ENCODE measurements at places on chromosomes 3 and 15.

DNA sequence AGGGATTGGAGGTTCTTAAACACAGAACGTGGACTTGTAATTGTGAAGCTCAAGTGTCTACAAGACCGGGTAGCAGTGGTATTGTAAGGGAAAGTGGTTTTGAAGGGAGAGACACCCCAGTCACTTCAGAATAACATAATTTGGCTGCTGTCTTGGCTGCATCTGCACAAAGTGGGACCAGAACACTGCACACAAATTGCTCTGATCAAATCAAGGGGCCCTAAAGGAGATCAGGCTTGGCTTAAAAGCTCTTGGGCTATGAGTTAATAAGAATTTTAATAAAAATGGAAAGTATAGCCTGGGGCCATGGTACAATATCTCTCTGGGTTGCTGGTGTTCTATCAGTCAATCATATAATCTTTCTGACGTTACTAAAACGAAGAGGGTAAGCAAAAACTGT, 356.1 kb upstream of the ICE2 start:
- no peak for DNase-seq

DNA sequence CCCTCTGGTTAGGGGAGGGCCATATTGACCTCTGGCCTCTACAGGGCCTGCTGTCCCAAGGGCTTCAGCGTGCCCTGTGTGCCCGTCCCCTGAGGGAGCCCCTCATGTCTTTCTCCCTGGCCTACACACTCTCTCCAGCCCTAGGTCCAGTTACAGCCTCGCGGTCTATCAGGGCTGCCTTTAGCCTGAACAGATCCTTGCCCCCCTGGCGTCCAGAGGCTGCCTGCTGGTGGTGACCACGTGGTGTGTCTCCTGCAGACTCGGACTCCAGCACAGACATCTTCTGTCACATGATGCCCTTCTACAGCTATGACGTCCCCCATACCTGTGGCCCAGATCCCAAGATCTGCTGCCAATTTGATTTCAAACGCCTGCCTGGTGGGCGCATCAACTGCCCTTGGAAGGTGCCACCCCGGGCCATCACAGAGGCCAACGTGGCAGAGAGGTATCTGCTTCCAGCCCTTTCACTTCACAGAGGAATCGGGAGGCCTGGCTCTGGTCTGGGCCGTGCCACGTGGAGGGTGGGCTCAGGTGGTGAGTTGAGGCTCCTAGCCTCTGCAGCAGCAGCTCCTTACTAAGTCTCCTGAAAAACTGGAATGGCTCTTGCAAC, 4.1 kb downstream of the MAN2A2 start:
- no peak for DNase-seq

DNA sequence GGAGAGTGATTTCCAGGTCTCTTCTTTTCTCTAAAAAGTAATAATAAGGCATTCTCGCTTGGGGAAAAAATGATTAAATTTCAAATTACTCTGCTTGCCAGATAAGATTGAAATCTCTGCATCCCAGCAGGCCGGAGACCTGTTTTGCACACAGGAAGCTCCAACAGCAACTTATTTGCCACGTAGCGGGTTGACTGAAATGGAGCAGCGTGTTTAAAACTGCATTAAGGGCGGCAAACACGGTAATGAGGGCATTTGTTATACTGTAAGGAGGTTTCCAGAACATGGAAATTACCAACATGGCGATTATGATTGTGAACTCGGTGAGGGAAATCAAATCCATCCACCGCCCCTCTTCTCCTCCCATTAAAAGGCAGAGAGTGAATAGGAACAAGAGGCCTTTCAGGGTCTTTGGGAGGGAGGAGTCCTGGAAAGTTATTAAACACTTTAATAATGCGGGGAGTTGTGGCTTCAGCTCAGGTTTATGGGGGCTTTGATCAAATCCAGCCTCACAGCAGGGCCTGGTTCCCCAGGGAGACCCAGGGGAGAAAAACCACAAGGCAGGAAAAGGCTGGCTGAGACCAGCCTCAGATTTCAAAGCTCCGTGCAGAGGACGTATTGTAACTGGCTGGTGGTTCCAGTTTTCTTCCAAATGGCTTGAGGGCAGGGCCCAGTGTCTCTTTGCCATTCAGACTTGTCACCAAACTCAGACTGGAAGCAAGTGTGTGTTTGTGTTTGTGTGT, 242.3 kb downstream of the TLE3 start:
- no peak for DNase-seq

- no peak for DNase-seq
Measured at GRCh38 chr3:28575746-28576613, 227.4 kb upstream of the AZI2 start.

DNA sequence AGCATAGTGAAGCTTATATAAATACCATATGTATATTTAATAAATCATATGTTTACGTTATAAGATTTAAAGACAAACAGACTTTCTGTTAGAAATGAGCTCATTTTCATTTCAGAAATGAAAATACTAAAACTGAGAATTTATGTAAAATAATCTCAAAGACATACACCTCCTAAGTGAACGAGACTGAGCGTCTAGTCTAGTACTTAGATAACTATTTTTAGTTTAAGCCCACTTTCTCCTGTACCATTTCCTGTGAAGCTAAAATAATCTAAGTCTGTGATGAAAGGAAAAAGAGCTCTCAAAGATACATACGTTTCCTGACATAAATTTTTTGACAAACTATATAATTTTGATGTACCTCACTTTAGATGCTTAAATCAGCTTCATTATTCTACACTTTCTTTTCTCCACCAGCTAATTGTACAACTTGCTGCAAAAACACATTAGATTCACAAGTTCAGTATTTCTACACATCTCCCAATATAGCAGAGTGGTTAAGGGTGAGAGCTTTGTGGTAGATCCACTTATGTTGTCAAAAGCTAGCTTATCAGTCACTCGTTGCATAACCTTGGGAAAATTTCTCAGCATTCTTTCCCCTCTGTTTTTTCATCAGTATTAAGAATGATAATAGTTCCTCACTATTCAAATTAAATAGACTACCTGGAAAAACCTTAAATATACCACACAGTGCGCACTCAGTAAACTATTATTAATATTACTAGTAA, 703.0 kb downstream of the PLOD2 start:
- no peak for DNase-seq
